Peyer's patch (tissue), 4 donors: ENCODE measurements at places on chromosomes 16 and 17. TPM values are rescaled to one million over a fixed set of nuclear protein-coding genes. Genes with fewer than 3 reads are reported as not detected.

DNA sequence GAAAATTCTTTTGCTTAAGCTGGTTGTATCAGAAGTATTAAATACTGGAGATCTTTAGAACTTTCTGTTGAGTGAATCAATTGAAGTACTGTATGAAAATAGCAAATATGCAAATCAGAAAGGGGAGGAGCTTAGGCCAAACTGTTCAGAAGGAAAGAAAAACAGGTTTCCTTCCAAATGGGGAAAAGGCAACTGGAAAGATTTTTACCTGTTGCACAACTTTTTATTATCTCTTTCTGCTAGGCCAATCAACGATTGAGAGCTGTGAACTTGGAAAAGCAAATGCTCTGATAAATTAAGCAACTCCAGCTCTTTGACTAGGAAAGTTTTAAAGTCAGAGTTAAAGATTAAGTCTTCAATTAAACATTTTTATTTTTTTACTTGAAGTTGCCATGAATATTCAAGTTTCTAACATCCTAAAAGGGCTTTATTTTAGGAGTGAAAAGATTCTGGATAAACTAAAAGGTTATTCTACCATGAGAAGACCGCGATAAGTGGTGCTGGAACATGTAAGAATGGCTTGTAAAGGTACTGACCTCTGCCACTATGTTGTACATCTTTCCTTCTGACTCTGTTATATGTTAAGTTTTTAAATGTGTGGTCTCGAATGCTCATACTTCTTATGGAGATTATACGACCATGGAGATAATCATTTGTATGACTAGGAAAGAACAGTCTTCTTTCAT is 16.5 kb downstream of the DCUN1D3 start:
- DNase-seq, result no peak

DNA sequence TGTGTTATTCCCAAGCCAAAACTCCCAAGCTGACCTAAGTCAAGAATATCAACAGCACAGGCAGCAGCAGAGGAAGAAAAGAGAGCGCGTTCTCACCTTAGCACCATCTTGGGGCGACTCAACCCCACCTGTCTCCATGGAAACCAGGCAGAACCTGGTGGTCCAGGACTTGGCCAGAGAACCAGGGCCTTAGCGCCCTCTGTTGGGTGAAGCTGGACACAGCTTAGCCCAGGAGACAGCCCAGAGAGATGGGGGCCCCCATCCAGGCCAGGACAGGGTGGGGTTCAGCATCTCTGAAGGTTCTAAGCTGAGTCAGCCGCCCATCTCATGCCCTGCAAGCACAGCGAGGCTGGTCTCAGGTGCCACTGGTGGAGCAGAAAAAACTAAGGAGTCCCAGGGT is 60.1 kb upstream of the TMEM132E start:
- DNase-seq, result no peak

DNA sequence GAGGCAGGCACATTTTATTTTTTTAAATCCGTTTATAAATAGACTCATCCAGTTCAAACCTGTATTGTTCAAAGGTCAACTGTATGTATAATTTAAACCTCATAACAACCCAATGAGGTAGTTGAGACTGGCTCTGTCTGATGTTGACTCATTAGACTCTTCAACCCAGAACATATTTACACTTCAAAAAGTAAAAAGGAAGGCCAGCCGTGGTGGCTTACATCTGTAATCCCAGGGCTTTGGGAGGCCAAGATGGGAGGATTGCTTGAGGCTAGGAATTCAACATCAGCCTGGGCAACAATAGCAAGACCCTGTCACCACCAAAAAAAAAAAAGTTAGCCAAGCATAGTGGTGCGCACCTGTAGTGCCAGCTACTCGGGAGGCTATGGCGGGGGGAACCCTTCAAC is 32.5 kb upstream of the DHRS7B start:
- no peak for DNase-seq

- no peak for DNase-seq
These were observed 5.8 kb downstream of the PIGQ start for GRCh38 chr16:575354-576196.

- no peak for DNase-seq
These were observed 154.3 kb downstream of the KATNIP start for GRCh38 chr16:27704252-27704651.

GRCh38 chr17:70169709-70170597 is 621 bp downstream of the KCNJ2 start:
- DNase-seq, result no peak

DNA sequence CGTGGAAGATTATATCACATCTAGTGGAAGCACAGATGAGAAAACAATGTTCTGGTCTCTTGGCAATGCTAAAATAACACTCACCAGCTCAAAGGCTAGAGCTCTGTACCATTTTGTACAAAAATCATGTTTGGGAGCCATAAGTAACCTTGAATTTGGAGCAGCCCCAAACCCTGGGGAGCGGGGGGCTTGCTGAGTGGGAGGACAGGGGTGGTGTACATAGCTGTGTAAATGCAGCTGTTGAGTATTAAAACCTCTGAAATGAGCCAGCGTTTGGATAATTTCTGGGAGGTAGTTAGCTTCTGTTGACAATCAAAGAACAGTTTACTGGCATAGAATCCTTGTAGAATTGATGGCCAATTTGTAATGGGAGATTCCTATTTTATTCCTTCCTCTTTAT is 4.3 kb downstream of the MYH8 start:
- no peak for DNase-seq

GRCh38 chr17:41060052-41060604 is at the start of gene KRTAP2-3:
TSS of gene KRTAP2-3 (minus strand) at chr17:41060114. CDS start at chr17:41060050, 64 bp downstream.
- DNase-seq, result no peak

DNA sequence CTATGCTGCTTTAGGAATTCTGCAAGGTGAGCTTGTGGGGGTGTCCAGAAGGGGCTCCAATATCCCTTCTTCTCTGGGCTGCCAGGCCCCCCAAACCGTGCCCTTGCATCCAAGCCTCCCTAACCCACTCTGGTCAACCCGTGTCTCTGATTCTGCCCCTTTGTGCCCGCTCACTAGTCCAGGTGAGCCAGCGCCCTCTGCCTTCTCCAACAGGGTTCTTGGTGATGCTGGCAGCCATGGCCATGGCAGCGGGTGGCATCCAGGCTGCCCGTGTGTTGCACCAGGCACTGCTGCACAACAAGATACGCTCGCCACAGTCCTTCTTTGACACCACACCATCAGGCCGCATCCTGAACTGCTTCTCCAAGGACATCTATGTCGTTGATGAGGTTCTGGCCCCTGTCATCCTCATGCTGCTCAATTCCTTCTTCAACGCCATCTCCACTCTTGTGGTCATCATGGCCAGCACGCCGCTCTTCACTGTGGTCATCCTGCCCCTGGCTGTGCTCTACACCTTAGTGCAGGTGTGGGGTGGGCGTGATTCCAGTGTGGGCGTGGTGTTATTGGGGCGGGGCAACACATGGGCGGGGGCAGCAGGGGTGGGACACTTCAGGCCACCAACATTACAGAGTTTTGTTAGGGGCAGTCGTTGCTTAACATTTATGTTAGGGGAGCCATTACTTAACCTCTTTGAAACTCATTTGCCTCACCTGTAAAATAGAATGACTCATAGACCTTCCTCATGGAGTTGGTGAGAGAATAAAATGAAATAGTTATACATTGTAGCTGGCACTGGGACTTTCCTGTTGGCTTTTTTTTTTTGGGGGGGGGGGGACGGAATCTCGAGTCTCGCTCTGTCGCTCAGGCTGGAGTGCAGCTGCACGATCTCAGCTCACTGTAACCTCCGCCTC is 31.4 kb downstream of the ANKRD40 start:
- no peak for DNase-seq

DNA sequence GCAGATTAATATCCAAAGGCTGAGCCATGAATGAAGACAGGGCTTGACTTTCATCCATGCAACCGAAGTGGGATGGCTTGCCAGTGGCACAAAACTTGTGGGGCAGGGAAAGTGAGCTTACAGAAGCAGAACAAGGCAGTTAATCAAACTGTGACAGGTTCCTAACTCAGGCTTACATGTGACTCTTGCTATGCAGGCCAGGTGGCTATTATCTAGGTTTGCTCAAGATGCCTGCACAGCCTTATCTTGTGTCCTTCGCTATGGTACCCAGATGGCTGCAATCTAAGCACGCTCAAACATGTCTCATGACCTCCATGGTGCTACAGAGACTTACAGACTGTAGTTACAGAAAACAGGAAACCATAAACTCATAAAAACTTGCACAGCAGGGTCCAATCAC is 8.6 kb upstream of the DNAH9 start:
- no peak for DNase-seq

DNA sequence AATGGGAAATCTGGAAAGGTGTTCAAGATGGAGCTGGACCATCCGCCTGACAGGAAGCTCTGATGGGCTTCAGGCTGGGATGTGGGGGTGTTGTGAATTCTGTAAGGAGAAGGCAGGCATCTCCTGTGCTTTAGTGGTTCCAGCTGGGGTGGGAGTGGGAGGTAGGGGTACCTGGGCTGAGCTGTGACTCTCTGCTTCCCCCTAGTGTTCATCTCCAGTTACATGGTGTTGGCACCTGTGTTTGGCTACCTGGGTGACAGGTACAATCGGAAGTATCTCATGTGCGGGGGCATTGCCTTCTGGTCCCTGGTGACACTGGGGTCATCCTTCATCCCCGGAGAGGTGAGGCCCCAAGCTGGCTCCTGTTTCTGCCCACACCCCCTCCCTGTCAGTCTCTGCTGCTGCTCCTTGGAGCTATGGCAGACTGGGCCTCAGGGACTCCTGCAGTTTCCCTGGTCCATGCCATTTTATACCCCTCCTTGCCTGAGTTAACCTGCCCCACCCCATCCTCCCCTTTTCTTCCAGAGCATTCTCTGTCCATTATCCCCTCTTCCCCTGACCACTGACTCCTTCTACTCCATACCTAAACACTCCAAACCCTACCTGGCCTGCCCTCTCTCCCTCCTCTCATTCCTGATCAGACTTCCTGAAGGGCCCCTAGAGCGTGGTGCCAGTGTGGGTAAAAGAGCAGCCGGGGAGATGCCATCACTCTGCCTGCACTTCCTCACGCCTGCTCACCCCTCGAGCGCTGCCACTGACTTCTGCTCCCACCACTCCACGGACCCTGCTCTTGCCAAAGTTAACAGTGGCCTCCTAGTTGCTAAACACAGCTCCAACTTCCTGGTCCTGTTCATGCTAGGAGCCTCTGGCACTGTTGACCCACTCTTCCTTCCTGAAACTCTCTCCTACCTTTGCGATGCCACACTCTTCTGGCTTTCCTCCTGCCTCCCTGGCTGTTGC is 3.4 kb downstream of the SPNS1 start:
- DNase-seq, result no peak

DNA sequence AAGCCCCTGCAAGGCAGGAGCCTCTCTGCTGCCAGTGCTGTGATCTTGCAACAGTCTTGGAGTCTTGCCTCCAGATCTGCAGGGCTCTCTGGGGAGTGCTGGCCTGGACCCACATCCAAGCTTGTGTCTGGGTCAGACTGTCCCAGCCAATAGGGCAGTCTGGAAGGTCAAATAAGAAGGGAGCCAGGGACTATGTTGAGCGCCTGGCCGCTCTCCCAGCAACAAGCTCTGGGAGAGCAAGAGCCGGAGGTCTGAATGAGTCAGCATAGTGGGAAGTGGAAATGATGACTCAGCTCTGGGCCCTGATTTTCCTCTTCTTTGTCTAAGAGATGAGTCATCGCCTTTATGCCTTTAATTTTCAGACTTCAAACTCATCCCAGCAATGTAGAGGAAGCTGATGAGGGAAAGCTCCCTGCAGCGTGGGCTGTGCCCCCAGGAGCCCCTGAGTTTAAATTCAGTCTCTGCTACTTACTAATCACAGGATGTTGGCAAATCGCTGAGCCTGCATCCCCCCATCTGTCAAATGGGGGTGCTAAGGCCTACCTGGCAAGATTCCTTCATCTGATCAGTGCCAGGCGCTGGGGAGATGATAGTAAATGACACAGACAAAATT is 43.6 kb upstream of the HAPSTR1 start:
- DNase-seq, result peak; percentile 64

GRCh38 chr16:12719972-12720371 is 83.7 kb downstream of the CPPED1 start:
- DNase-seq, result no peak

GRCh38 chr17:52824542-52824941 is 666.0 kb upstream of the CA10 start:
- DNase-seq, result no peak

DNA sequence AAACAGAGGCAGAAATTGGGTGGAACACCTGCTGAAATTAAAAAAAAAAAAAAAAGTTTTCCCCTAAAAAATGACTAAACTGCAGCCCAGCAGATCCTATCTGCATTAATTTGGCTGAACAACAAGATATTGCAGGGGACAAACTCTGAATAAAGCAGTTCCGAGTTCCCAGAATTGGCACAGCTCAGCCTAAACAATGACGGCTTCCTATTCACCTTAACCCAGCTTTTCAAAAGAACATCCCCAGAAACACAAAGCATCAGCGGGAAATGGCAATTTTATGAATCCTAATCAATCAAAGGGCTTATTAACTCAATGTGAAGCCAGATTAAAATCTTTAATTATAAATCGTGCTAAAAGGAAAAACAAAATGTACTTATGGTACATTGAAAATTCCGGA is 497.8 kb upstream of the ZFHX3 start:
- no peak for DNase-seq

DNA sequence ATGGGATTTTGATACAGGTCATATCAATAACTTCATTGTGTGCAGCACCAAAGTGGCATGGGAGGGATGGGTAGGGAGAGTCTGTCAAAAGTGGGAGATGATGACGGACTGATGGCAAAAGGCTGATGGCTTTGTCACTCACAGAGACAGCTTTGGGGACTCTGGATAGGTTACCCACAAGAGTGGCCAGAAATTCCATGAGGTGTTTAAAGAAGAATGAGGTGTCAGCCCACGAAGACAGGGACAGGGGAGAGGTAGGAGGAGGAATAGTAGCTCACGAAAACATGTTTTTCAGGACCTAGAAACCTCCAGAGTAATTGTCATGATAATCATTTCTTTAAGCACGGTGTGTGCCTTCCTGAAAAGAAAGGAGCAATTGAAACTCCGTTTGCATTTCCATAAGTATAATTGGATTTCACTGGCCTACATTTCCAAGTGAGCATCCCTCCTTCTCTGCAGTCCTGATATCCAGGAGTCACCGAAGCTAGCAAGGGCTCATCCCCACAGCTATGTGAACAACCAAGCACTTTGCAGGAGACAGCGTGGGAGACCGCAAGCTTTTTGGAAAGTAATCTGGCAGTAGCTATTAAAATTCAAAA is 60.0 kb downstream of the HSD17B2 start:
- DNase-seq, result no peak

DNA sequence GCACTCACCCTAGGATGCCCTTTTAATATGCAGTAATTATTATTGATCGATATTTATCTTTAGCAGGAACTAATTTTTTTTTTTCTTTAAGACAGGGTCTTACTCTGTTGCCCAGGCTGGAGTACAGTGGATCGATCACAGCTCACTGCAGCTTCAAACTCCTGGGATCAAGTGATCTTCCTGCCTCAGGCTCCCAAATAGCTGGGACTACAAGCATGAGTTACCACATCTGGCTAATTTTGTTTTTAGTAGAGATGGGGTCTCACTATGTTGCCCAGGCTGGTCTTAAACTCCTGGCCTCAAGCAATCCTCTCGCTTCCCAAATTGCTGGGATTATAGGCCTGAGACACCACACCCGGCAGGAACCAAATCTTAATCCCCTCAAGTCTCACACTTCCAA is 29.3 kb downstream of the KIAA0753 start:
- no peak for DNase-seq

- DNase-seq, result no peak
These were observed 5.4 kb upstream of the CYLD start for GRCh38 chr16:50736448-50736847.

KCTD11 gene
- 6.8 TPM for total RNA-seq

WRAP53 gene
- total RNA-seq, result 6.6 TPM

LRRC37A2 gene
- 48.7 TPM for total RNA-seq

SLC2A4 gene
- 4.8 TPM for total RNA-seq

TIGD7 gene
- 3.6 TPM for total RNA-seq

GEMIN4 gene
- total RNA-seq, result 14.9 TPM

JUP gene
- total RNA-seq, result 229 TPM

OTOP3 gene
- 8.5 TPM for total RNA-seq

SHPK gene
- total RNA-seq, result 5.8 TPM

TELO2 gene
- total RNA-seq, result 99.9 TPM

MYH2 gene
- total RNA-seq, result not detected
